ENCODE measurements at places on chromosomes 5 and 9.

DNA sequence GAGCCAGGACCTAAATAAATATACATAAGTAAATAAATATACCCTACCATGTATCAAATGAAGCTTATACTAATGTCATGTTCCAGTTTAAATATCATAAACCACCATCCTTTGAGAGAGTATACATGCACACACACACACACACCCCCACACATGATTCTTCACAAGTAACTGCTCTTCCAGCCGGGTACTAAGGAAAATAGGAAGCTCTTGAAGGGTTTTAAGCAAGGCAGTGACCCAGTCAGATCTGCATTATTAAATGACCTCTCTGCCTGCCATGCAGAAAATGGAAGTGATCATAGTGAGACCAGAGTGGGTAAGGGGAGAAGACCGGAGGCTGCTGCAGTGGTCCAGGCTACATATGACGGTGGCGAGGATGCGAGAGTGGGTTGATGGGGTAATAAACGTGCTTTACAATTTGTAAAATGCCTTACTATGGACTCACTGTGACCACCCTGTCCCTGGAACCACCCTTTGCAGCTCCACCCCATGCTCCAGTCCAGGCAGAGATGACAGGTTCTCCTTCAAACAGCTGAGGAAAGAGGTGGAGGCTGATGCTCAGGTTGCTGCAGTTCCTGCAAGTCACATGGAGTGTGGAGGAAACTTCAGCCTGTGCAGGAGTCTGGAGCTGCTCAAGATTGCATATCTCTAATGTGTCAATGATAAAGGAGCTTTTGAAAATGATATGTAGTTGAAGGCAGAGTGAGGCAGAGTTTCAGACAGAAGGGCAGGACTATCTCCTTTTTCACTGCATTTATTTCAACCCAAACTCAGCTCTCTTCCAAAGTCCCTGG, 38.8 kb upstream of the NDFIP1 start:
- no peak for DNase-seq

GRCh38 chr5:57324861-57325260, 151.0 kb downstream of the GPBP1 start:
- no peak for DNase-seq

DNA sequence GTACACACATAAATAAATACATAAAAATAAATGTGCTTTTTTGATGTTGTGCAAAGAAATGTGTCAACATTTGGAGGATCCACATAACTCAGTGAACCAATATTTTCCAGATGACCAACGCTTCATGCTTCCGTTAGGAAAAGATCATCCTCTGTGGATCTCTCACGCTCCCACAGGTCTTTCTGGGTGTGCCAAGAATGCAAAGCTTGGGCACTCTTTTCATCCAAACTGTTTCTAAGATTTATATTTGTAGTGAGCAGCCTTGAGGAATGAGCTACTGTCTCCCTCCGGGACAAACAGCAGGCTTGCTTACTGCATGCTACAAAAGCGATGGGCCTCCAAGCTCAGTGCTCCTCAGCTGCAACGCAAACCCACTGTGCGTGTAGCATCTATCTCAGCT, 46.2 kb upstream of the RUFY1 start:
- peak; percentile 8 for DNase-seq

GRCh38 chr5:106399391-106399790, 1271.3 kb downstream of the EFNA5 start:
- DNase-seq = peak; percentile 19

- no peak for DNase-seq
These were observed 41.6 kb downstream of the SLC44A1 start for GRCh38 chr9:105286098-105286497.

DNA sequence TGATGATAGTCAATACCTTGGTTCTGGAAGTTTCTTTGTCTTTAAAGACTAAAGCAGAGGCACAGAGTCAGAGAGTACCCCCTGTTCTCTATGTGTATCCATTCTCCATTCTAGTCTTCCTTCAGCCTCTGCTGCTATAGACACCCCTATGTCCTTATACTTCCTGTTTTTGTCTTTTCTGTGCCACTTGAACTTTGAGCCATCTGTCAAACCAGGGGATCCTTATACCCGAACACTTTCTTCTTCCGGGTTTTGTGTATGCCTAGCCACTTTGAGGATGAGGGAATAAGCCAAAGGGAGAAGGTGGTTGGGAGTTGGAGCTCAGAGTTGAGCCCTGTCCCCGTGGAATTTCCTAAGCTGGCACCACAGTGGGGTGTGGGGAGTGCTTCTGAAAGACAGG, 61.1 kb upstream of the IL6ST start:
- DNase-seq = no peak

DNA sequence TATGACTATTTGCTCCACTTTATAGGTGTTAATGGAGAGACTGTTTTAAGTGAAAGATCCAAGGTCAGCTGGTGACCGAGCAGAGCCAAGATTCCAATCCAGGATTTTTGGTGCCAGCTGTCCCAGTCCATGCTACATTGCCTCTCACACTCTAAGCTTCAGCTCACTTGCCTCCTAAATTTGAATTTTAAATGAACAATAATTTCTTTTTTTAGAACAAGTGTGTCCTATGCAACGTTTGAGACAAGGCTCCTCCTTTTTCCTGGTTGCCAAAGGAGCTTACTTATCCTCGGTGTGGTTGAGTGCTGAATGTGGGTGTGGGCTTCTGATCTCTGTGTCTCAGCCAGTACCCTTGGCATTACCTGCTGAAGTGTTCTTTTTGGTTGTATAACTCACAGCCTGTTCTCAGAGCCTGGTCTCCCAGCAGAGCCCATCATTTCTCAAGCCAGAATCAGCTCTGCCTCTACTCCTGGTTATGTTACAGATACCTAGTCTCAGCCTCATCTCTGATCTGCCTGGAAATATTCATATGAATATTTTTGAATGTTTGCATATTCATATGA, 4.0 kb upstream of the PRRC1 start:
- no peak for DNase-seq

DNA sequence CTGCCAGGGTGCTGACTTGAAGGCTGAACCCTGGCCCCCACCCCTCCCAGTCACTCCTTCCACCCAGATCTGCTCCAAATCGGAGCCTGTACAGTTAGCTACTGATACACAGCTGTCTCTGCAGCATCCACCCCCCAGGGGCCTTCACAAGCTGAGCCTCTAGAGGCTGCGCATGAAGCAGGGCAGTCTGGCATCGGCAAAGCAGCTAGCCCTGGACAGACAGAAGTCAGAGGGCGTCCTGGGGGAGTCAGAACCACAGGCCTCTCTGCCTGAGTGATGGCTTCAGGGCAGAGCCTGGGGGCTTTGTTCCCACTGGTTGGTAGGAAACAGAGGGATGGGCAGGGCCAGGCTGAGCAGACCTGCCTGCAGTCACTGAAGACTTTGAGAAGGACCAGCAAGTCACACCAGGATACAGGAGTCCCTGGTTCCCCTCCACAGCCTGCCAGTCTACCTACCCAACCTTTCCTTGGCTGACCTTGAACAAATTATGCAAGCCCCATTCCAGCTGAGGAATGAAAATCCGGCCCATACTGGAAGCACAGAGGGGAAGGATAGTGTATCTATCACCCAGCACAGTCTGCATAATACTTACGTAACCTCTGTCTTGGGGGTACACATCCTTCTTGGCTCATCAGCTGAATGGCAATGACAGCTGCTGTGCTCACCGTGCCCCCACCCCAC, 8.8 kb downstream of the VDAC1 start:
- no peak for DNase-seq

DNA sequence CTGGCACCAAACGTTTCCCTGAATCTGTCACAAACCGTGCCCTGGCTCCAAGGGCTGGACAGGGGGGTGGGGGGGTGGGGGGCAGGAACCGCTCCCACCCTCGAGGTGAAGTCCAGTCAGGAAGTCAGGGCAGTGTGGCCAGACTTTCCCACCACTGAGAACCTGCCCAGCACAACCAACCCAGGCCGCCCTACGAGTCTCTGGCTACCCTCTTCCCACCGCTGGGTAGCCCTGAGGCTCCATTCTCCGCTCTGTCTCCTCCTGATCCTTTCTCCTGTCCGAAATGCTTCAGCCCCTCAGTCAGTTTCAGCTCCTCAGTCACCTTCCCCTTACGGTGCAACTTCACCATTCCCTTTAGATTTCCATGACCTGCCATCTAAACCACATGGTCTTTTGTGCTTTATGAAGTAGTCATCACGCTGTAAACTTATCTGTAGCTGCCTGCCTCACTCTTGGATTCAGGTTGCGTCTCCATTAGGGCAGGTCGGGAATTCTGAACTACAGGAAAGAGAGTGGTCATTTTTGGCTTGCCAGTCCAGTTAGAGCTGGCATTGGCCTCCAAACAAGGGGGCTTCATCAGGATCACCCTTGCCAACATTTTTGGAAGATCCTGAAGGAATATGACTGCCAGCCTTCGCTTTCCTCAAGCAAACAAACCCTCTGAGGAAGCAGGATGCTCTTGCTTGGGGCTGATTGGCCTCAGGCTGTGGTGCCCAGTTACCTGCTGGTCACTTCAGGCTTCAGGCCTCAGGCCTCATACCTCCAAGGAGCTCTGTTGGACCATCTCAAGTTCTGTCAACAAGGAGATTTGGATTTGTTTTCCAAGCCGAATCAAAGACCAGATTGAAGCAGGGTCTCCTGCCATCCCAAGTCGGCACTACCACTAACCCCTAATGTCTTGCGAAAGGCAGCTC, 794 bp upstream of the DCAF12 start:
- DNase-seq = peak; percentile 8

- no peak for DNase-seq
These were observed 94.7 kb upstream of the OSMR start for GRCh38 chr5:38751103-38751502.

DNA sequence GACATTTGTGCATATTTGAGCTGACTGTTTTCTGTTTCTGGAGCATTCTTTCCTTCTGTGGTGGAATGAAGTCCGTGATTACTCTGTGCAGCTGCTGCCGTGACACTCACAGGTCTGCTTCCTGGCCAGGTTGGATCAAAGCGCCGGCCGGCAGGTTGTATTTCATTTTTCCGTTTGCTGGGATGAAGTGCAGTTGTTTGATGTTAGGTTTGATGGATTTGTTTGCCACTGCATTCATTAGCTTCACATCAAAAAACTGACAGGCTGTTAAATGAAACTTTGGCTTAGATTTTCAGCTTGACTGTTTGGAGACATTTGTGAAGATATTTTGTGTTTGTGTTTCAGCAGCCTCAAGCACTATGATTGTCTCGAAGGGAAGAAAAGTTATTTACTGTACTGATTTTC, 140.1 kb downstream of the KDM4C start:
- DNase-seq = no peak

DNA sequence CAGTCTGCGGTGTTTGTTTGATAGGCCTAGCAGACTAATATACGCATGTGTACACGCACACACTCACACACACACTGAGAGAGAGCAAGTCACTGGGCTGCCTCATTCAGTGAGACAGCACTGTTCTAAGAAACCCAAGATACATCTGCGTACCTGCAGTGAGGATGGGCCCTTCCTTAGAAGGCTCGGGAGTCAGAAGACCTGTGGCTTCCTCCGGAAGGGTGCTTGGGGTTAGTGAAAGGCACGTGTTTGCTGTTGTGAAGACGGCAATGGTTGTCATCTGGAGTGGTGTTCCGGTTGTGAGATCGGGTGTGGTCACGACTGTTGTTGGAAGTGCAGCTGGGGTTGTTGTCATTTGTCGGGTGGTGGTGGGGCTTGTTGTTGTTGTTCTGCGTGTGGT, 11.7 kb downstream of the TIMD4 start:
- DNase-seq = no peak

GRCh38 chr5:123261752-123262151, 161.5 kb downstream of the CEP120 start:
- DNase-seq = no peak

GRCh38 chr5:6403416-6403815, 25.1 kb upstream of the MED10 start:
- no peak for DNase-seq

DNA sequence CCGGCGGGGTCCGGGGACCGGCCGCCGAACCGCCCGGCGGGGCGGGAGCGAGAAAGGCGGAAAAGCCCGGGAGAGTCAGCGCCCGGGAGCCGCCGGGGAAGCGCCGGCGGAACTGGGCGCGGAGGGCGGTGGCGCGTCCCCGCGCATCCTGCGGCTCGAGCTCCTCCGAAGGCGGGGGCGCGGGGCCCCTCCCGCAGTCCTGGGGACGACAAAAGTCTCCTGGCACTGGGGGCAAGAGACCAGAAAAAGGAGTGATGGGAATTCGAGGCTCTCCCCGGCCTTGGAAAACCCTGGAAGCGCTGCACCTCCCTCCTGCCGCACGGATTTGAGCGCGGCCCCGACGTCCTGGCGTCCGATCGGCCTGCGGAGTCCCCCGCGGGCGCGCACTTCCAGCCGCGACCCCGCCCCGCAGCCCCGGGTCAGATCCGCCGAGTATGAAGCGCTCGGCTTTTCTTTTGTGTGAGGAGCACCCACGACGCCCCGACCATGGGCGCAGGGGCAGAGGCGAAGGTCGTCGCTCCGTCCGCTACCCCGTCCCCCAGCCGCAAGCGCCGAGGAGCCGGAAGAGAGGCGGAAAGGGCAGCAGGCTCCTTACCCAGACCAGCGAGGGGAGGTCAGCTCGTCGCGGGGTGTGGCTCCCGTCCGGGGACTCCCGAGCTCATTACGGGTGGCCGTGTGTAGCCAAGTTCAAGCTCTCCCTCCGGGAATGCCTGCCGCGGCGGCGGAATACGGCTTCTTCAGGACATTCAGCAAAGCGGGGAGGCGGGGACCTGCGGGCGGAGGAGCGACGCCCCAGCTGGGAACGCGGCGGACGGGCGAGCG, at the start of gene EPB41L4A:
Gene EPB41L4A, minus strand, starts transcription at position 114 of the 822 bp plus-strand sequence. CDS start 238 bp downstream, outside the sequence.
- DNase-seq = peak; percentile 51

- no peak for DNase-seq
These were observed 396.5 kb upstream of the RPS23 start for GRCh38 chr5:82674671-82675070.

GRCh38 chr5:173730632-173731298, 114.3 kb upstream of the BOD1 start:
- peak; percentile 58 for DNase-seq

- DNase-seq = peak; percentile 91
These were observed at the start of gene PCDHGB1 for GRCh38 chr5:141349917-141350619. TSS of gene PCDHGB1 (plus strand) at chr5:141350099. CDS start at chr5:141350261, 162 bp downstream.

DNA sequence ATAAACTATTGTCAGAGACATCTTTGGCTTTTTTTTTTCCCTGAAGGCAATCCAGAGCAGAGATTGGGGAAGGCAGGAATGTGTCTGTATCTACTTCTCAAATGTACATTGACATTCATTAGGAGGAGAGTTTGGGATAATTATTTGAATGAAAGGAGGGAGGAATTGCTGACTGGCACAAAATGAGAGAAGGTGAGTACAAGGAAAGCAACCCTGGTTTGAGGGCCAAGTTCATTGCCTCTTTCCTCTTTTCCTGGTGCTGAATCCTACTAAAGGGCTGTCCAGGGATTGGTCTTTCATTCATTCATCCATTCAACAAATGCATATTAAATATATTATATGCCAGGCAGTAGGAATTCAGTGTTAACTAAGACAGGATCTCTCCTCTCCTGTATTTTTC, 18.8 kb upstream of the ANKHD1 start:
- no peak for DNase-seq

DNA sequence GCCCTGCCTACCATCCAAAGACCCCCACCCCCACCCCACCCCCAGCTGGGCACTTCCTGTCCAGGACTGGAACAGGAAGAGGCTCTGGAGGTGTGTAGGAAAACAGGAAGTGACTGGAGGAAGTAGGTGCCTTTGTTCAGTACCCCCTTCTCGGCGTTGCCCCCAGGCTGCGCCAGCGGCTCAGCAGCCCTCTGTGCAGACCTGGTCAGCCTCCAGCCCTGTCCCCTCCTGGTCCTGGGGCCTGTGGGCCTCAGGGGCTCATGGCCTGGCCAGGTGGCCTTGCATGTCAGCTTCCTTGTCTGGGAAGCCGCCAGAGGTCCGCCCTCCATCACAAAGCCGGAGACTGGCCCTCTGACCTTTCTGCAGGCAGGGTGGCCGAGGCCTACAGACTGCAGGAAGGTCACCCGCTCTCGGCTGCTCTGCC, 26.0 kb downstream of the FLT4 start:
- no peak for DNase-seq

- no peak for DNase-seq
These were observed 293.0 kb downstream of the CDH12 start for GRCh38 chr5:22560147-22560546.

All from osteoblast (primary cell).